ENCODE measurements at places on chromosomes 16 and 17.

DNA sequence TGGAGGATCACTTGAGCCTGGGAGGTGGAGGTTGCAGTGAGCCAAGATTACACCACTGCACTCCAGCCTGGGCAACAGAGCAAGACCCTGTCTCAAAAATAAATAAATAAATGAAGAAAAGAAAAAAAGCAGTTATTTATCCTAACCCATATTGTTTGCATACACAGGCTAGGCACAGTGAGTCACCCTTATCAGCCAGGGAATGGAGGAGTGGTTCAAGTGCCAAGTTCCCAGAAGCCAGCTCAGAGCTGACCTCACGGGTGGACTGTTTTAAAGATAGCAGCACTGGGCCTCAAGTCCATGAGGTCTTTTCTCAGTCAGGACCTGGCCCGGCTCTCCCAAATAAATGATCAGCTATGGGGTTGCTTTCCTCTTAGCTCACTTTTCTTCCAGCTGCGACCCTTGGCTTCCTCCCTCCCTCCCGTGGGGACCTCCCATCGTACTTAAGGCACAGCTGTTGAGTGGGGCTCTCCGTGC is 22.6 kb upstream of the MGAT5B start:
- no peak for DNase-seq

DNA sequence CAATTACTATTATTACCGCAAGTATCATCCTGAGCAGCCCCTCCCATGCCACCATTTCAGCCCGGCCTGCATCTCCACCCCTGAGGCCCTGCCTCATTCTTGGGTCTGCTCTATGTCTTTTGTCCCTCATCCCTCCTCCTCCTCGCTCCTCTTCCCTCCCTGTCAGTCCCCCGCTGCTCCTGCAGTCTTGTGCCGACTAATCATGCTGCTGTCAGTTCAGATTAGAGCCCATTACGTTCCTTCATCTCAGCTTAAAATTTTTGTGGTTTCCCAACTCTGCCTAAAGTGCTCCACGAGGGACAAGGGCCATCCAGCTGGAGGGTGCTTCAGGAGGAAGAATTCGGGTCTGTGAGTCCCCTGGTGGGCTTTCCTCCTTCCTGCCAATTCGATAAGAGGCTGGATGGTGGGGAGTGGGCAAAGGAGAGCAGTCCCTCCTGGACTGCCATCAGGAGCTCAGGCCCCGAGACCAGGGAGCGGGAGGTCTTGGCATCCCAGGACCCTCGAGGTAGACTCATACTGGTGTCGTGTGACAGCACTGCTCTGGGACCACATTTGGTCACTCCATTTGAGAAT is 32.9 kb upstream of the GOSR2 start:
- no peak for DNase-seq

GRCh38 chr16:69318177-69318910 is 7.2 kb downstream of the VPS4A start:
- DNase-seq, result no peak

GRCh38 chr17:3007651-3008121 is 55.7 kb downstream of the OR1D5 start:
- DNase-seq, result no peak

DNA sequence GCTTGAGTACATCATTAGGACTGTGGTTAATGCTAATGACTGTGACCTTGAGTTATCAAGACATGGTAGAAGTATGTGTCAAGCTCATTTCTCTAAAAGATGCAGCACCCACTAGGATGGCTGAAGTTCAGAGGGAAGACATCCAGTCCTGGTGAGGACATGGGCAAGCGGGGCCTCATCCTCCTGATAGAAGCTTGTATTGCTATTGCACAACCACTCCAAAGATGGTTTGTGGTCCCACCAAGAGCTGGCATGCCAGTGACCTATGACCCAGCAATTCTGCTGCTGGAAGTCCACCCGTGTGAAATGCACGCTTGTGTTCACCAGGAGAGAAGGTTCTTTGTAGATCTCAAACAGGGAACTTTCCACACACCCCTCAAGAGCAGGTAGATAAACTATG is 14.2 kb downstream of the SOX8 start:
- DNase-seq, result no peak

DNA sequence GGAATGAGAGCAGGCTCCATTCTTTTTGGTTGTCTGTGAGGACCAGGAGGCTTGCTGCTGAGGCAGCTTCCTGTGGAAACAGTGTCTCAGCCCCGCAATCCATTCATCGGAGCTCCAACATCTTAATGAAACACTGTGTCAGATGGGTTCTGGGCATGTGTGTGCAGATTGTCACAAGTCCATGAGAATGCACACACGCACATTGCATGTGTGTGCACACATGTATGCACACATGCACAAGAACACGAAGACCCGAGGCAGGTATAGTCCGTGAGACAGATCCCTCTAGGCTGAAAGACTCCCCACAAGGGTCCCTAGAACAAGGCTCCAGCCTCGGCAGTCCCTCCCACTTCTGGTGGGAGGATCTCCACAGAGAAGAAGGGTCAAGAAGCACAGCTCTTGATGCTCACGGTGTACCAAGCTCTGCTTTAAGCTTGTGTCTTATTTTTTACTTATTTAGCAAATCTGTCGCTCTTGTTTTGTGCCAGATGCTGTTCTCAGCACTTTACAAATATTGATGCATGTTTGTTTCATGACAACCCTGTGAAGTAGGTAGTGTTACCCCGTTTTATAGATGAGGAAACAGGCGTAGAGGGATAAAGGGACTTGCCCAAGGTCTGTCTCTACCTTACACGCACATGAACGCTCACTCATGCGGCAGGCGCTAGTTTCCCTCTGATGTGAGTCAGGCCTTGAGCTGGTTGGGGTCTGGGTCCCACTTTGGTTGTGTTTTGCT is 213.1 kb downstream of the SEC14L1 start:
- no peak for DNase-seq

DNA sequence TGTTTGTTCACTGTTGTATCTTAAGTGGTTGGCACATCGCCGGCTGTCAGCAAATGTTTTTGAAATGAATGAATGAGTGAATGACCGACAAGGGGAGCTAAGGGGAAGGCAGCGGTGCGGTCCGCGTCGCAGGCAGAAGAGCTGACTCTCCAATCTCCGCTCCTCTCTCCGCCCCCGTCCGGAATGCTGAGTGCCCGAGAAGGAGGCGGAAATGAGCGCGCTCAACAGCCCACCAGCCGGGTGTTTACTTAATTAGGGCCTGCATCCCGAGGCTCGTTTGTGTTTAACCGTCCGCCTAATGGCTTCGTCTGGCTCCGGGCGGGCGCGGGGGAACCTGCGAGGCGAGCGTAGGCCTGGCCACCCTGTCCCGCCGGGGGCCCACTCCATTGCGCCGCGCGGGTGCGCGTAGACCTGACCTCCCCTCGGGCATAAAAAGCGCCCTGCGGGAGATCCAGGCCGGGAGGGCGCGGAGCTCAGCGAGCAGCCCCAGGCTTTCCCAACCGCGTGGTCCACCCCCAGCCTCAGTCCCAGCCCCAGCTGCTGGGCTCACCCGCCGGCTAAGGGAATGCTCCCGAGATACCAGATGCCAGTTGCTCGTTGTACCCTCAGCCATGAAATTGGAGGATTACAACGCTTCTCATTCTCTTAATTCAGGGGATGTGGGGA is 2.5 kb upstream of the CDH3 start:
- no peak for DNase-seq

GRCh38 chr16:2451851-2452320 is 8.0 kb upstream of the TEDC2 start:
- DNase-seq, result no peak

GRCh38 chr16:79772784-79773183 is 172.2 kb upstream of the MAF start:
- no peak for DNase-seq

- no peak for DNase-seq
Observed at GRCh38 chr17:79926142-79926604, 86.9 kb upstream of the CBX4 start.

- DNase-seq, result no peak
Observed at GRCh38 chr16:11963706-11964105, 1.3 kb upstream of the TNFRSF17 start.

DNA sequence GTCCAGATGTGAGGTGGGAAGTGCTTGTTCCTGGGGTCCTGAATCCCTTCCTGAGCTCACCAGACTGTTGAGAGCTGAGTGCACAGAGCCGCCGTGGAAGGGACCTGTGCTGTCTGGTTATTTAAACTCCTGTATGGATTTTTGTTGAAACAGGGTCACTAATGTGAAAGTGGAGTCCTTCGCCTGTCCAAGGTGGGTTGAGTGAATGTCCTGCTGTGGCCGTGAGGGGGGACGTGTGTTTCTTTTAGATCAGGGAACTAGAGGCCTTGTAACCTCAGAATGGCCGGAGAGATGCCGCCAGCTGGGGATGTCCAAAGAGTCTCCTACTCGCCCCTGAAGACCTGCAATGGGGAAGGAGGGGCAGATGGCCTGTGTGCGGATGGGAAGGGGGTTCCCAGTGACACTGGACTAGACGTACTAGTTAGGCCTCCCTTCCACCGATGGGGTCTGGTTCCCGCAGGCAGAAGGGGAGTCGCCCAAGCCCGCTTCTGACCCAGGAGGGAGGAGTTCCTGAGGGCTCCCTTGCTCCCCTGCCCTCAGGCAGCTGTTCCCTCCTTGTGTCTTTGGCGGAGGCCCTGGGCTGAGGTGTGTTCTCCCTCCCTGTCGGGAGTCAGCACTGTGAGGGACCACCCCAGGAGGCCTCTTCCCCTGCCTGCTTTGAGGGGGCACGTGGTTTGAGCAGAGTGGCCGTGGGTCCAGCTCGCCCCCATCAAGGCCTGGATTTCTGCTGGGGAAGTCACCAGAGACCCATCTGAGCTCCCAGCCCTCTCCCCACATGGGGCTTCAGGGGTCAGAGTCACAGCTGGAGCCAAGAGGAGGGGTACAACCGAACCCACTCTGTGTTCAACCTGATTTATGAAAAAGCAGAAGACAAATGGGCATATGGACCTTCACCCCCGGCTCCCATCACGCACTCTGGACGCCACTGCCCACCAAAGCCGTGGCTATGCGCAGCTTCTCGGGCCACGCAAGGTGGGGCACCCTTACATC is 30.9 kb downstream of the OR1D5 start:
- no peak for DNase-seq

- no peak for DNase-seq
Observed at GRCh38 chr17:50477976-50478375, 684 bp upstream of the RSAD1 start.
